ENCODE measurements at places on chromosomes 6 and 20.

GRCh38 chr6:167712731-167713475 lies 113.8 kb upstream of the AFDN start:
- no peak for DNase-seq

- no peak for DNase-seq
Observed at GRCh38 chr6:35173044-35173426, 31.9 kb upstream of the TCP11 start.

DNA sequence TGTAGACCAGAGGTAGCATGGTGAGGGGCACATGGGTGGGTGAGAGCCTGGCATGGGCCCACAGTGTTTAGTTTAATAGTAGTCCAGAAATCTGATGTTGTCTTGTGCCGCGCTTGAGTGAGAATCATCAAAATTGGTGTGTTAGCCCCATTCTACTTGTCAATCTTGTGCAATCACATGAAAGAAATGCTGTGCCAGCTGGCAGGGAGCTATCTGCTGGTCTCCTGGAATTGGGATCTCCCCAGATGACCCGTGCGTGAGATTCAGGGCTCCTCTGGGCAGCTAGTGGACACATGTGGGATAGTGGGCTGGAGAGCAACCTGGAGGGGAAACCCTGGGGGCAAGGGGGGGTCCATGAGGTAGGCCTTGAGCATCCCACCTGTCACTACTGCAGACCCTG lies 43.5 kb upstream of the ZFP64 start:
- no peak for DNase-seq

DNA sequence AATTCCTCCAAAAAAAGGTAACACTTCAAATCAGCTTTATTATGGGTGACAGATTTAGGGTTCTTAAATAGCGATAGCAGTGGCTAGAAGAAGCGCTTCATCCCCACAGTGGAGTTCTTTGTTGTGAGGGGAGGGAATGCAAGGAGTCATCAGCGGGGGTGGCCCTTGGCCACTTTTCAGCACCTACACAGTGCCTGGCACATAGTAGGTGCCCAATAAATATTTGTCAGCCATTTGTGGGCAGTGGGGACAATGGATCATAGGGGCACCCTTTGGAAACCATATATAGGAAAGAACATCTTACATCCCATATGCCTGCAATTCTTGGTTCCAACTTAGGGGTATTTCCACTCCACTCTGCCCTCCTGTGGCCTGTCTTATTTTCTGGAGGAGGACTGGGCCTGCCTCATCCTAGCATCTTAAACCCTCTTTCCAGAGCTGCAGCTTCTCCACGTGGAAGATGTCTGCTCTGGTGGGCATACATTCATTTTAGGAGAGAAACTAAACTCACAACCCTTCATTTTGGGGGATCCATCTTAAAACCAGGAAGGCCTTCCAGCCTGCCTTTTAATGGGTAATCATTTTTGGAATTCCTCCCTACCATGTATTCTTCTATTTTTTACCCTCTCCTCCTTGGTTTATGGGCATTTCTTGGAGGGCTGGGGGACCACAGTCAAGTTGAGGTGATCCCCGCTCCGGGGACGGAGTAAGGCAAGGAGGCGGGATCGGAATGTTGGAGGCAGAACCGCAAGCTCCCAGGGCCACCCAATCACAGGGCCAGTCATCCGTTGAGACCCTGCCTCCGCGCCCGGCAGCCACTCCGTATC lies 2.6 kb upstream of the GPSM3 start:
- peak; percentile 76 for DNase-seq

- no peak for DNase-seq
Observed at GRCh38 chr6:23712756-23713155, 413.3 kb upstream of the NRSN1 start.
